ENCODE measurements at places on chromosomes 3 and 15.

GRCh38 chr15:60343221-60343970 is 54.4 kb downstream of the ANXA2 start:
- DNase-seq: no peak

DNA sequence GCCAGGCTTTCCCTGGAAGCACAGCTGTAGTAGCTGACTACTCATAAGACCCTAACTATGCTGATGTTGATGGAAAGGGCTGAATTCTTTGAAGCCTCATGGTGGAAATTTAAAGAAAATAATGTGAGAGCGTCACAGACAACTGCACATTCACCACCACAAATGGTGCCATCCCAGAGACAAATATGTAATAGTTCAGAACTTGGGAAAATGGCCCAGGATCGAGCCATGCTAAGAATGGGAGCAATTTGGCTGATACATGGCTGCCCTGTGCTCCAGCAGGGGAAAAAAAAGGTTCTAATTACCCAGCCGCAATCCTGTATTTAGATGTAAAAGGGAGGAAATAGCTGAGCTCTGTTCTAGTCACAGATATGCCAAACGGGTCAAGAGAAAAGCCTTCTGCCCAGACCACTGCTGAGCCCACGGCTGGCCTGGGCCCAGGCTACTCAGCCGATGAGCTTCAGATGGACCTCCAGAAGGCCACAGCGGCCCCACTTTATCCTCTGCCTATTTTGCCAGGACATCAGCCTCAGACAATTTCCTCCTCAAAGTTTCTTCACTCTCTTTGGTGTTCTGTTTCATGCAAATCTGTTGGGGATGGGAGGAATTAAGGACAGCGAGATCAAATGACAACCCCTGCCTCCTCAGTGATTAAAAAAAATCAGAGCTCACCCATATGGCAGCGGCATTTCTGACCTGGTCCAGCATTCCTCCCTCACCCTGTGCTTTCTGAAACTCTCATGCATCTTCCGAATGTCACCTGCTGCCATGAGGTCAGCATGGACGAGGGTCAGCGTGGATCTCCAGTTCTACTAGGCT is 54.5 kb upstream of the MEX3B start:
- no peak for DNase-seq

DNA sequence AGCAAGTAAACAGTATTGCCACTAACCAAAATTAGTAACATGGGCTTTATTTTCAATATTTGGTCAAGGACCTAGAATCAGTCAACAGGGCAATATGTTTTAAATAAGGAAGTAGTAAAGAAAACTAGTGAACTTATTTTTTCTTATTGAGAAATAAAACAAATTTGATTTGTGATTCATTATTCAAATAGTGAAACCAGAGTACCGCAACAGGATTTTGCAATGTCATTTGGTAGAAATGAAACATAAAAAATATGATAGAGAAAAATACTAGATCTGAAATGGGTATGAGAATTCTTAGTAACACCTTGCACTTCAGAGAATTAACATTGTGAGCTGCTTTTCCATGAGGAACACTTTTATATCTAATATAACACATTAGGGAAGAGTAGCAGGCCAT is 291.8 kb upstream of the GBE1 start:
- DNase-seq: no peak

- no peak for DNase-seq
Observed at GRCh38 chr3:54994111-54994513, 66.3 kb upstream of the LRTM1 start.

DNA sequence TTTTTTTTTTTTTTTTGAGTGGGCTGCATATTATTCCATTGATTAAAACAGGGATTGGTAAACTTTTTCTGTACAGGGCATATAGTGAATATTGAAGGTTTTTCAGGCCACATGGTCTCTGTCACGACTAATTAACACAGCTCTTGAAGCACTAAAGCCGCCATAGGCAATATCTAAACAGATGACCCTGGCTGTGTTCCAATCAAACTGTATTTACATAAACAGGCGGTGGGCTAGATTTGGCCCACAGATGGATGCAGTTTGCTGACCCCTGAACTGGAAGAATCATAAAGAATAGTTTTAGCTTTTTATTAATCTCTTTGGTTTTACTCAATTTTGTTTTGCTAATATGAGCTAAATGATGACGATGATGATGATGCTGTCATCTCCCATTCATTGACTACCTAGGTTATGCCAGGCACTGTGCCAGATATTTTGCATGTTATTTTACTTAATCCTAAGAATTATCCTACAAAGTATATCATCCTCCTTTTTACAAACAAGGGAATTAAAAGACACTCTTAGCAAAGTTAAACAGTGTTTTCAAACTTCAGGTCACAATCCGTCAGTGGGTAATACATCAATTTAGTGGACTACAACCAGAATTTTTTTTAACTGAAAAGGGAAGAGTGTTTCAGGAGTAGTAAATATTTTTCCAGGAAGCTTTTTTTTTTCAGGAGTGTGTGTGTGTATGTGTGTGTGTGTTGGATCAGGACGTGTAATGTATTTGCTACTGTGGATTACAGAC is 54.3 kb downstream of the LMCD1 start:
- no peak for DNase-seq

DNA sequence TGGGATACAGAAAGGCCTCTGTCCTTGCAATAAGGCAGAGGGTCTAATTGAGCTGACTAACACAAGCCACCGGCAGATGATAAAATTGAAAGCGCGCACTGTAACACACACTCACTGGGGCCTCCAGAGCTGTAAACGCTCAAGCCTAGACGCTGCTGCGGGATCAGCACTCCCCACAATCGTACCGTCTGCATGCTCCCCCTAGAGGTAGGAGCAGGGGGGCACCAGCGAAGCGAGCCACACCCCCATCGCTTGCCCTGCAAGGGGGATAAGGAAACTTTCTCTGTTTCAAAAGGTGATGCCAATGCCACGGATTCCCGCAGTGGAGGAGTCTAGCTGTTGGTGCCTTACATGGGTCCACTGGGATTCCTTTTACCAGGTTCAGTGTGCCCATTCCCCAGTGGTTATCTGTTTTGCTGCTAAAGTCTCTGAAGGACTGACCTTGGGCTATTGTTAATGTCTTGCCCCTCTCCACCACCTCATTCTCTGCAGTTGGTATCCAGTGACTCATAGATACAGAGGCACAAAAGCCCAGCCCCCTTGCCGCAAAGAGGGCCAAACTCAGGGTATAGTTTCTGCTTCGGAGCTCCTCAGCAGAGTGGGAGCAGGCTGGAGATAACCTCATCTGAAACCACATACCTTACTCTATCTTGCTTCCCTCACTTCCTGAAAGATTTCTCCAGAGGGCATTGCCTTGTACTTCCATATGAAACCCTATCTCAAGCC is 139.3 kb upstream of the KBTBD8 start:
- no peak for DNase-seq

DNA sequence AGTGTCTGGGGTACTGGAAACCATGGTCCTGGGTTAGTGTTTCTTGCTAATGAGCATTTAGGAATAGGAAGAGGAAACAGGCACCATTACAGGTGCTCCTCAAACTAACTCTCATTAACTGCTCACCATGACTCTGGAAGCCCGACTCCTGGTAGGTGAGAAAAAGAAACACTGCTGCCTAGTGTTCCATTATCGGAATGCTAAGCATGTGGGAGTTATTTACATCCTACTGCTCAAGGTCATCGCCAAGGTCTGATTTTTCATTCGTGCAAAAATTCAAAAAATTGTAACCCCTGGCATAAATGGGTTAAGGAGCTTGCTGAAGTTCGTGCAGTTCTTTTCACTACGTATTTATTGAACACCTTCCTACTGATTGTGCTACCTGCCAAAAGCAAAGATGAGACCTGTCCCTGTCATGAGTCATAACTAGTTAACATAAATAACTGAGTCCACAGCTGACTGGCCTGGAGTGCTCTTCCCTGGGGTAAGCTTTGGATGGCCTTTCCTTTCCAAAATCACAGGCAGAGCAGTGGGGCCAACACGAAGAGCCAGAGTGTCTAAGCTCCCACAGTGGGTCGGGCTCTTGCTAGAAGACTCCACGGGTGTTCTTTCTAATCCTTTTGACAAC is 22.7 kb upstream of the PAQR5 start:
- no peak for DNase-seq

GRCh38 chr3:13966302-13966701 is 86.4 kb upstream of the WNT7A start:
- no peak for DNase-seq

- DNase-seq: no peak
Observed at GRCh38 chr15:45644437-45644836, 9.6 kb downstream of the SQOR start.

DNA sequence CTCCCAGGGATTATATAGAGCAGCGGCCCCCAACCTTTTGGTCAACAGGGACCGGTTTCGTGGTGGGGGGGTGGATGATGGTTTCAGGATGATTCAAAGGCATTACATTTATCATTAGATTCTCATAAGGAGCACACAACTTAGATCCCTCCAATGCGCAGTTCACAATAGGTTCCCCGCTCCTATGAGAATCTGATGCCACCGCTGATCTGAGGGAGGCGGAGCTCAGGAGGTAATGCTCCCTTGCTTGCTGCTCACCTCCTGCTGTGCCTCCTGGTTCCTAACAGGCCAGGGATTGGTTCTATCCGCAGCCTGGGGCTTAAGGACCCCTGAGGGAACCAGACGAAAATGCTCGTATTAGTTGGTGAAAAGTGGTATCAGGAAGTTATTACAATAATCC is 1.3 kb upstream of the HACD2 start:
- peak; percentile 50 for DNase-seq

- DNase-seq: no peak
Observed at GRCh38 chr15:93451822-93452221, 362.8 kb upstream of the RGMA start.

GRCh38 chr3:52979190-52979983 is 66.5 kb downstream of the SFMBT1 start:
- no peak for DNase-seq

DNA sequence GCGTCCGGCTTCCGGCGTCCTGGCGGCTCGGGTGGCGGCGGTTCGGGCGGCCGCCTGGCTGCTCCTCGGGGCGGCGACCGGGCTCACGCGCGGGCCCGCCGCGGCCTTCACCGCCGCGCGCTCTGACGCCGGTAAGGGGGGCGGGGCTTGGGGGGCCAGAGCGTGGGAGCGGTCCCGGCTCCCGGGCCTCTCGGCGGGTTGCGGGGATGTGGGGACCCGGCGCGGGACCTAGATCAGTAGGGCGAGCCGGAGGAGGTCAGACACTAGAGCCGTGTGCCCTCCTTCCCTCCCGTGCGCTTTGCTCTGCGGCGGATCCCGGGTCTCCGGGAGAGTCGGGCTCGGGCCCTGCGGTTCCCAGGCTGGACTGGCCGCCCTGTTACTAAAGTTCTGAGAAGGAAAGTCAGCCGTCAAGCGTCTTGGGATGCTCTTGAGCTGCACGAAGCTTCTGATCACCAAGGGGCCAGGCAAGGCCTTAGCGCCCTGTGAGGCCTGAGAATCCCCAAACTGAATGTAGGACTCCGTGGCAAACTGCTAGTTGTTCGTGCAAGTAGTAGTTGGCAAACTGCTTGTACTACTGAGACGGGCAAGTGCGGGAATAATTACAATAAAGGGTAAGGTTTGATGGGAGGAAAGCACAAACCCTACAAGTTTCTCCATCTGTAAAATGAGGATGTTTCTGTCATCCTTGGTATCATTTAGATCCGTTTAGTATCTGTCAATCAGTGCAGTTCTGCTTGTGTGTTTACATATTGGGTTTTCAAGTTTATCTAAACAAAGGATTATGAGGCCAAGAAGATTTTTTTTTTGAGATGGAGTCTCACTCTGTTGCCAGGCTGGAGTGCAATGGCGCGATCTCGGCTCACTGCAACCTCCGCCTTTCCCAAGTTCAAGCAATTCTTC is 587 bp downstream of the PIGX start:
- DNase-seq: no peak

GRCh38 chr3:189171707-189172106 is at the start of gene TPRG1:
TSS of gene TPRG1 (plus strand) at chr3:189171971. CDS start at chr3:189207385, 35,414 bp downstream.
- DNase-seq: no peak

DNA sequence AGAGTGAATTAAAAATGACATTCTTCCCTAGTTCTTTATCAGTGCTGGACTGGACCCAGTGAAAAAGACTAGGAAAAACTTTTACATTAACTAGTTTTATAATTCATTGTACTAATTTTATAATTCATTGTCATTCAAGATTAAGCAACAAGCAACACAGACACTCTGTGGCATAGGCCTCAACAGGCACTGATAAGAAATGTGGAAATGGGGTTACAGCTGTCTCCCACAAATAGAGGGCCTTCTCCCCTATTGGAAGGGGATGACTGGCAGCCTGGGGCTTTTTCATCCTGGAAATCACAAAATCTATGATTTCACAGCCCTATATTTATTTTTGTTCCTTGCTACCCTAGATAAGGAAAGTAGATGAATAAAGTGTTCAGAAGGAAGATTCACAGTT is 370.6 kb downstream of the GBE1 start:
- DNase-seq: no peak

GRCh38 chr3:27127879-27128278 is 241.3 kb downstream of the NEK10 start:
- no peak for DNase-seq

DNA sequence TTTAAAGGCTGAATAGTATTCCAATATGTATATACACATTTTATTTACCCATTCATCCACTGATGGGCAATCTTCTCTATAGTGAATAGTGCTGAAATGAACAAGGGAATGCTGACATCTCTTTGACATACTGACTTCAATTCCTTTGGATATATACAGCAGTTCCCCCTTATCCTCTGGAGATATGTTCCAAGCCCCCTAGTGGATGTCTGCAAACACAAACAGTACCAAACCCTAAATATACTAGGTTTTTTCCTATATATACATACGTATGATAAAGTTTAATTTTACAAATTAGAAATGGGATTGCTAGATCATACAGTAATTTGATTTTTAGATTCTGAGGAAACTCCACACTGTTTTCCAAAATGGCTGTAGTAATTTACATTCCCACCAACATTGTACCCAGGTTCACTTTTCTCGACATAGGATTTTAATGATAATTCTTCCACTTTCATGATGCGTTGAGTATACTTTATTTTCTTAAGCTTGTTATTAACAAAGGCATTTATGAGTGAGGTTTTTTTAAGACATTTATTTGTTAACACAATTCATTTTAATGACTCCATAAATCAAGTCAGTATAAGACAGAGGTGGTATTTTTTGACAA is 38.2 kb downstream of the VPS13C start:
- DNase-seq: no peak

DNA sequence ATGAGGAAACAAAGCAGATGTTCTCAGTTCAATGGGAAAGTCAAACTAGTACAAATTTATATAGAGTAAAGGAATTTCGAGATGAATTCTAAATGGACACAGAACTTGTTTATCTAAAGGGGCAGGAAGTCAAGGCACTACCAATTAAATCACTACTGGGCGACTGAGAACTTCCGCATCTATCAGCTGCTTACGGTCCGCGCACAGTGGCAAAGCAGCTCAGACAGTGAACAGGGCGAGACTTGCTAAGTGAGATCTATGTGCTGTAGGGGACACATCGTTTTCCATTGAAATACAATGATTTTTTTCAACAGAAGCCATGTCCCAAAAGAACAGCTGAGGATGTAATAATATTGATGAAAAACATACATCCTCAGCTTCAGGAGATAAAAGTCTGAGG is 105.0 kb downstream of the CHRNA7 start:
- DNase-seq: no peak

GRCh38 chr3:112770032-112770626 is 76.5 kb downstream of the CD200R1L start:
- no peak for DNase-seq

GRCh38 chr15:90099868-90100831 is 2.1 kb downstream of the IDH2 start:
- DNase-seq: peak; percentile 50

GRCh38 chr3:51955175-51955892 is at the start of gene GPR62:
TSS of gene GPR62 (plus strand) at chr3:51955381. CDS start at chr3:51955653, 272 bp downstream.
- no peak for DNase-seq

GRCh38 chr15:48427479-48427878 is 96.2 kb downstream of the DUT start:
- DNase-seq: no peak

- no peak for DNase-seq
Observed at GRCh38 chr15:60496853-60497252, 17.9 kb upstream of the ICE2 start.

Data from activated CD8-positive, alpha-beta T cell treated with anti-CD3 and anti-CD28 coated beads, Interleukin-2, amount 10 ng/mL, durations not matched to agents 7 days and 5 days (primary cell).